Mesenteric fat pad (tissue), 1 donor: ENCODE measurements at places on chromosomes 7 and 10. TPM values are rescaled to one million over a fixed set of nuclear protein-coding genes. Genes with fewer than 3 reads are reported as not detected.

DNA sequence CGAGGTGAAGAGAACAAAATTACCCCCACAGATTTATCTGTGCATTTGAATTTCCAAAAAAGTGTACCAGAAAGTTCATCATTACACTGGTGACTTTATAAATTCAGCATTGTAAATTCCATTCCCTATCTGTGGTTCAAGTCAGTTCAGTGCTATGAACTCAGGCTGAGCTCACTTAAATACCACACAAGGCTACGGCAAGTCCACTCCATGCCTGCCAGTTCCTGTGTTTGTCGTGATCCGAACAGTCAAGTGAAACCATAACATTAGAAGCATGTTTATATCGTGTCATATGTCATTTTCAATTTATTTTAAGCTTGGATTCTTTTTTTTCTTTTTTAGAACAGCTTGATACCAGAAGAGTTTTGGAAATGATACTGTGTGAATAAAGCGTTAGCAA, 14.8 kb downstream of the MBL2 start:
- no peak for DNase-seq

GRCh38 chr7:153939177-153939576, 113.0 kb upstream of the DPP6 start:
- DNase-seq: no peak

DNA sequence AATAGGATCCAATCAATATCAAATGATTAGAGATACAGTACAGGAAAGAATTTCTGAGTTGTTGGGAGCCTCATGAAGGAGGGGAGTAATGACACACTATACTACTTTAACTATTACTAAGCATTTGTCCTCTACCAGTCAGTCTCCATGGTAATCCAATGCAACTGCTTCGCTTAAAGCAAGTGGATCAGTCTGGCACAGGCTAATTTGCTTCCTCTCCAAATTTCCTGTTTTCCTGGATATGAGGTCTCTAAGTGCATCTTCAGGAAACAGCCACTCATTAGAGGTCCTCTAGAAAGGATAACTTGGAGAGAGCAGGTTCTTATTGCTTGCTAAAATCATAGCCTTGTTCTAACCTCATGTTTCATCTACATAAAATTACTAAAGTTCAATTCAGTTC, 8.4 kb upstream of the SEPTIN7 start:
- no peak for DNase-seq

The TRIM50 gene
- 0.71 TPM for total RNA-seq

- DNase-seq: no peak
Observed at GRCh38 chr7:149241696-149242095, 2.2 kb downstream of the ZNF212 start.

The SFXN3 gene
- 46.5 TPM for total RNA-seq

GRCh38 chr7:41928166-41928565, 225.3 kb upstream of the INHBA start:
- DNase-seq: no peak

DNA sequence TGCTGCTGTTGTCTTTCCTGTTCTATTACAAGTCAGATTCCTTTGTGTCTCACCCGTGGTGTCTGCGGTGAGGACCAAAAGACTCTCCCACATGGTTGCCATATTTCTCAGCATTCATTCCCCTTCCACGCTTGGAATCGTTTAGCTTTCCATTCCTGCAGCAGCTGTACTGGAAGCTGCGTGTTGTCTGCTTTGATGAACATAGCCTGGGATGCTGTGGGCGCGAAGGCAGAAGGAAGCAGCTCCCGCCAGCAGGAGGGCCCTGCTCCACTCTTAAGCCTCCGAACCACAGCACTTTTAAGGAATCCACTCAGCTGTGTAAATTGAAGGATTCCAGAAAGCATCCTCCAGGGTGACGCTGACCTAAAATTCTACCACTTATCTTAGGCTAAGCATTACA, 303.6 kb upstream of the PITRM1 start:
- DNase-seq: no peak

The MMD2 gene
- total RNA-seq: not detected

DNA sequence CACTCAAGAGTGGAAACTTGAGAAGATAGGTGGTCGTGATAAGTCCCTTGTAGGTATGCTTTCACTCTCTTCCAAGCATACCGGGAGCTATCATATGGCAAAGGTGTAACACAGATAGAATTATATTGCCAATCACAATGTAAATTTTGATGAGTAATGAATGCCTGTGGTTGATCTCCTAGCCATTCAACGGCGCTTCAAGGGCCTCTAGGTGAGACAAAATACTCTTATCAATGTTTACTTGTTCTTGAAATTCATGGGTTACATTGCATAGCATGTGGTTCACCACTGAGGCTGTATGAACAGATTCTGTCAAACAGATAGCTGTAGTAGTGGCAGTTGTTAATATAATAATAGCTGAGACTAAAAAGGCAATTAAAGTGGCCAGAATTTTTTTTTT, 82.4 kb downstream of the THSD7A start:
- DNase-seq: no peak

GRCh38 chr10:48439031-48439430, 132.6 kb downstream of the MAPK8 start:
- DNase-seq: no peak

DNA sequence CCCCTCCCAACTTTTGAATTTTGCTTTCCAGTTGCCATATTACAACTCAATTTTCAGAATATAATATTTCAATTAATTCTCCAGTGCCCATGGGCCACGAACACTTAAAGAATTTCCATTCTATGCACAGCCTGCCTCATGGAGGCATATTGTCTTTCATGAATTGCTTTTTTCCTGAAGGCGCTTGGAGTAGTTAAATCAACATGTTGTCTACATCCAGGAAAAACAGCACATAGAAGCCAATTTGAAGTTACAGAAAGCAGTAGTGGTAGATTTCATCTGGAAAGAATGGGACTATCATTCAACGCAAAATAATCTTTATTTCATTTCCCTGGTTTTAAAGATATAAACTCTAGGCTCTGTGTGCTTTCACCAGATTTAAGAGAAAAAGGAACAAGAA, 106.0 kb downstream of the NRP1 start:
- DNase-seq: no peak

- no peak for DNase-seq
Observed at GRCh38 chr7:27635728-27636127, 27.0 kb downstream of the HIBADH start.

GRCh38 chr7:122543891-122544290, 155.0 kb downstream of the RNF133 start:
- DNase-seq: no peak
